Activated gamma-delta T cell treated with anti-CD3 and anti-CD28 coated beads, Interleukin-2, amount 50 U/mL, for 16 hours (primary cell): ENCODE measurements at places on chromosomes 4 and X.
A peak's percentile ranks its signal among the peaks of the same experiment; 100 is the strongest.

DNA sequence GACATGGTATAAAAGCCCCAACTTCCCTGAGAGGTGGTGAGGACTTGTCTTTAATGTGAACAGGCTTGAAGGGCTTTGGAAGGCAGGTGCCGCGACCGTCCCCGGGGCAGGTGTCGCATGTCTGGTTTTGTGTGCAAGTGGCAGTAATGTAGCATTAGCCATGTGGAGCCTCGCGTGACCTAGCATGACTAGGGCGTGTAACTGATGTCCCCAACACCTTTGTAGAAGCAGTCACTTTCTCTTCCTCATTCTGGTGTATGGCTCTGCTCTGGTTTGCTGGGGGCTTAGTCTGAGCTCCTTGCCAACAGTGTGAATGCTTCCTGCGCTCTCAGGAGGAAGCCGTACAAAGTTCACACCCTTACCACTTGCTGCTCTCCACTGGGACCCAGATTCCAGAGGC is 145.7 kb downstream of the AMMECR1 start:
- DNase-seq, result no peak

- DNase-seq, result no peak
Measured at GRCh38 chr4:26574563-26574962, 9.3 kb upstream of the TBC1D19 start.

GRCh38 chrX:10617186-10617998 is 3.0 kb downstream of the MID1 start:
- no peak for DNase-seq

GRCh38 chr4:134747108-134747805 is 545.7 kb upstream of the PABPC4L start:
- no peak for DNase-seq

GRCh38 chr4:1544861-1545281 is 138.6 kb upstream of the NKX1-1 start:
- no peak for DNase-seq

DNA sequence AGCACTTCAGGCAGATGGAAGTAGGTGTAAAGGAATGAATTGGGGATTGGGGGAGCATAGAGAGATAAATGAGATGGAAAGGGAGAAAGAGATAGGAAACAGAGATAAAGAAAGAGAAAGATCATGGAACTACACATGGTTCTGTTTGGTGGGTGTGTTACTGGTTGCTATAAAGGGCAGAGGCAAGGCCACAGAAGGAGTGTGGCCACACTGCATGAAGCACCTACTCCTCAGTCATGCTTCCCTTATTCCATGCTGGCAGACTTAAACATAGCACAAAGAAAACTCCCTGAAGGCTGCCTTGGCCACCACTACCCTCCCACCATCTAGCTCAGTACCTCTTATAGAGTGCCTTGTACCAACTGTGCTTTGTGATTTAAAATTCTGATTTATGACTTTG is 56.9 kb downstream of the OPHN1 start:
- no peak for DNase-seq

DNA sequence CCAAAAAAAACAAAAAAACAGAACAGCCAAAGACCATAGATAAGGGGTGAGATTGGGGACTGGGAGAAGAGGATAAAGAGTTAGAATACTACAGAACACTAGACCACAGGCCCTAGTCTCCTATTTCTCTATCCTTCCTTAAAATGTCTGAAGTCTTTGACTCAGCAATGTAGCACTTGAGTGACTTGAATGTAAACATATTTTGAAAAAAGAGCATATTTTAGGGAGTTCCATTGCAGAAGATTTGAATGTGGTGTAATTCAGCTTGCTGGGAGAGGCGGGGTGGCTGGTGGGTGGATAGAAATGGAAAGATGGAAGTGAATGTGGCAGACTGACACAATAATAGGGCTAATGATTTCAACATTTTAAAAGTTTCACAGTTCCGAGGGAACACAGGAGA is 144.9 kb downstream of the CHIC2 start:
- no peak for DNase-seq

- DNase-seq, result no peak
Measured at GRCh38 chrX:43380704-43381103, 275.4 kb upstream of the MAOA start.

- no peak for DNase-seq
Measured at GRCh38 chr4:83234902-83235644, 49.5 kb downstream of the COQ2 start.

DNA sequence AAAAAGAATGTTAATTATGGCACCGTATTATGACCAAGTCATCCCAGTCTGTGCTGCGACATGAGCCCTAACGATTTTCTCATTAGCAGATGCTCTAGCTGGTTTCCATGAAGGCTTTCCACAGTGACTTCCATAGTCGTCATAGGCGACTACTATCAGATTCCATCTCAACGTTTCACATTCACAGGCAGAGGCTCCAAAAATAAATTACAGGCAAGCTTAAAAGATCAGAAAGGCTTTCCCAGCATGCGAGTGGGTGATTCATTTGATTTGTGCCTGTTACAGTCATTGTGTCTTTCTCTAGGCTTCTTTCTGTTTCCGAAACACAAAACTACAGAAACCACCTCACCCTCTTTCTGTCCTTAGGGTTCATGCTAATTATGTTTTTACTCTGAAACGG is 43.2 kb downstream of the PALLD start:
- no peak for DNase-seq

GRCh38 chr4:163544407-163545038 is 50.0 kb downstream of the TMA16 start:
- peak; percentile 42 for DNase-seq

DNA sequence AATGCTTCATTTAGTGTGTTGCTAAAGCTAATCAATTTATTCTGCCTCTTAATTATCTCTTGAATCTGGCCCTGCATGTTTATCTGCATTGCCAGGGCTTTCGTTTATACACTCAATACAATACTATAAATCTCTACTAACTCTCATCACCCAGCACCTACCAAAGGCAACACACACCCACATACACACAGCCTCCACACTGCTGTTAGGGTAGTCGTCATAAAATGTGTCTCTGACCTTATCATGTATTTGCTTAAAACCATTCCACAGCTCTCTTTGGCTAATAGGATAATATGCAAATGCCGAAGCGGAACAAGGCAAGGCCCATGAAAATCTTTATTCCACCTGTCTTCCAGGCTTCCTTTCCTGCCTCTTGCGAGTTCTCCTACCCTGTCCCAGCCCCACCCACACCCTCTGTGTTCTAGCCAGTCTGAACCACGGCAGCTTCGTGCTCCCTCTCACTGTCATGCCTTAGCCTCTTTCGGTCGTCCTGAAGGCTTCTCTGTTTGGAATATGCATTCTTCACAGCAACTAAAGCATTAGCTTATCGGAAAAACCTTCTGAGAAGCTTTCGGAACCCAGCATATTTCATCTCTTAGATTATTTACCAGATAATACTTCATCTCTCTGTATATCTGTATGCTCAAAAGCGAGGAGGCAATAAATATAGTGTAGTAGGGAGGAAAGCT is 333.5 kb downstream of the TENM3 start:
- no peak for DNase-seq

DNA sequence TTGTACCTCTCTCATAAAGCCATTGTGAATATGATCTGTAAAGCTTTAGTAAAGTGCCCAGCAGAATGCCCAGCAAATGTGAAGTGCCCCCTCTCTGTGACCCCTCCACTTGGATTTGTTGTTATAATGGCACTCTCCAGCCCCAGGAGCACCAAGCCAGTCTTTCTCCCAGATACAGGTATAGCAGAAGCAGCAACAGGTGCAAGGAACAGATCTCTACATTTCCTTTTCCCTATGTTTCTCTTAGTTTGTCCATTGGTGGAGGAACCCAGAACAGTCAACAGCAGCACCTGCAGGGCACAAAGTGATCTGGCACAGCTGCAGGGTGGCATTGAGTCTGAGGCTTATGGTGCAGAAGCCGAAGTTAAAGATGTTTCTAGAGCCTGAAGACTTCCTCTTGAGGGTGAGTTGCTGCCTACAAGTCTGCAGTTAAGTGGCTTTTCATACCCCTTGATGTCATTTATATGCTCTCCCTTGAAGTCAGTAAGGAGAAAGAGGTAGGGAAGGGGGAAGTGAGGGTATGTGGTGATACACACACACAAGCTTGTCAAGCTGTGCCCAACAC is 16.1 kb upstream of the CXCL3 start:
- DNase-seq, result no peak

DNA sequence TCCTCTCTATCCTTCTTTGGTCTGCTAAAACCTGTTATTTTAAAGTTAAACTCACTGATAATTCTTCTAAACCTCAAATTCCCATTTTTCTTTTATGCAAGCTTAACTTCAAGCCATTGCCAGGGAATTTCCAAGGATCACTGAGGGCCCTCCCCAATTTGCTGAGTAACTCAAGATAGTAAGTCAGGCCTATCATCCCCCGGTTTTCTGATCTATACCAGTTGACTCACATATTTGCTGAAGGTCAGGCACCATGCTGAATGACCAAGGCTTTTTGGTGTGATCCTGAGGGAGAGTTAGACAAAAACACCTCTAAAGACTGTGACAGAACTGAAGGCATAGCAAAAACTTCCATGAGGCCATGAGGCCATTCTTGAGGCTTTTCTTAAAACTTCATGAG is 1301.9 kb downstream of the PCDH7 start:
- DNase-seq, result no peak

DNA sequence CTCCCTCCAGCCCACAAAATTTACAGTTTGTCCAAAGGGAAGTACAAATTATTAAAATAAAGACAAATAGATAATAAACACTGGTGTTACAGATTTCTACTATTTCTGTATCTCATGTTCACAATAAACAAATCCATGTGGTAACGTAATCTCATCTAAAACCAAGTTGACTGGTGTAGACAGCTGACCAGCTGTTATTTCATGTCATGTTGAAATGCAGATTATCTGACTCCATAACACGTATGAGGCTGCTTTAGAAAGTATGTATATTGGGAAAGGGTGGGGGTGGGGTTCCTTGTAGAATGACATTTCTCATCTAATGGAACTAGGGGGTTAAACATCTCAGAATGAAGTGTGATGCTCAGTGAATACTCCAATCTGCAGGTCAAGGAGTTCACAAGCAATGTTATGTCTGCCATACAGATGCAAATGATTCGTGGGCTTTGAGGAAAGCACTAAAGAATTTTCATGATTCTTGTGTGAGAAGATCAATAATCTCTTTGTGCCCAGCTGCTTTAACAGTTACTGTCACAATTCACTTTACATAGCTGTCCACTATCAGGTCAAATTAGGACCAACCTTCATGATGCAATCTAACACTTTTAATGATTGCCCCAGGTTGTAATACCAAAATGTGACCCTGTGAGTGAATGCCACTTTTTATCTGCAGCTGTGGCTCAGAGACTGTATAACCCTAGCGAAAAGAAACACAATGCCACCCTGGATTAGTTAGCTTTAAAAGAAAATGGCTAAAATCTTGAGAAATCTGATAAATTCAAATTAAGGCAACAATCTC is 114.0 kb downstream of the ENOX2 start:
- no peak for DNase-seq

GRCh38 chr4:8157944-8158709 is 486 bp downstream of the ABLIM2 start:
- no peak for DNase-seq

- no peak for DNase-seq
Measured at GRCh38 chrX:114532111-114532805, 51.6 kb upstream of the HTR2C start.

DNA sequence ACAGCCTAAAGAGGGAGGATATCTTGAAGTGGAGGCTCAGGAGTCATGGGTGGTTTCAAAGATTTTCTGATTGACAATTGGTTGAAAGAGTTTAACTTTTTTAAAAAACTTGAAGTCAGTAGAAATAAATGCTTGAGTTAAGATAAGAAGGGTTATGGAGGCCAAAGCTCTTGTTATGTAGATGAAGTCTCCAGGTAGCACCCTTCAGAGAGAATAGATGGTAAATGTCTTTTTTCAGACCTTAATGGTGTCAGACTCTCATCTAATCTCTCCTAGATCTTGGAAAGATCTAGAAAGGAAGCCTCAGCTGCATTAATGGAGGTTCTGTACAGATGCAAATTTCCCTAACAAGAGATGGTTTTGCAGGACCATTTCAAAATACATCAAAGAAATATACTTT is 6.8 kb upstream of the CHIC1 start:
- no peak for DNase-seq

DNA sequence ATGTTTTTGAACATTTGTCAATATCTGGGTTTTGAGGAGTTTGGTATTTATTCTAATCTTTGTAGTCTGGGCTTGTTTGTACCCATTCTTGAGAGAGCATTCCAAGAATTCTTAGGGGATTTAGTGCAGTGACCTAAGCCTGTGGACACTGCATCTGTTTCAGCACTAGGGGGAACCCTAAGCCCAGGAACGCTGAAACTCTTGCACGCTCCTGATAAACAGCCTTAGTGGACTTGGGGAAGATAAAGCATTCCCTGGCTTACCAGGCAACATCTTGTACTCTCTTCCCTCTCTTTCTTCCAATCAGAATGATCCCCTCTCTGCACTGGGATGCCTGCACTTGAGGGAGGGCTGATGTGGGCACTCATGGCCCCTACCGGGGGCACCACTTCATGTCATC is 654.9 kb upstream of the HTR2C start:
- DNase-seq, result no peak

GRCh38 chr4:113273721-113274220 is 224.3 kb downstream of the ANK2 start:
- DNase-seq, result no peak

GRCh38 chrX:48613502-48614160 is 16.3 kb downstream of the WDR13 start:
- DNase-seq, result no peak

DNA sequence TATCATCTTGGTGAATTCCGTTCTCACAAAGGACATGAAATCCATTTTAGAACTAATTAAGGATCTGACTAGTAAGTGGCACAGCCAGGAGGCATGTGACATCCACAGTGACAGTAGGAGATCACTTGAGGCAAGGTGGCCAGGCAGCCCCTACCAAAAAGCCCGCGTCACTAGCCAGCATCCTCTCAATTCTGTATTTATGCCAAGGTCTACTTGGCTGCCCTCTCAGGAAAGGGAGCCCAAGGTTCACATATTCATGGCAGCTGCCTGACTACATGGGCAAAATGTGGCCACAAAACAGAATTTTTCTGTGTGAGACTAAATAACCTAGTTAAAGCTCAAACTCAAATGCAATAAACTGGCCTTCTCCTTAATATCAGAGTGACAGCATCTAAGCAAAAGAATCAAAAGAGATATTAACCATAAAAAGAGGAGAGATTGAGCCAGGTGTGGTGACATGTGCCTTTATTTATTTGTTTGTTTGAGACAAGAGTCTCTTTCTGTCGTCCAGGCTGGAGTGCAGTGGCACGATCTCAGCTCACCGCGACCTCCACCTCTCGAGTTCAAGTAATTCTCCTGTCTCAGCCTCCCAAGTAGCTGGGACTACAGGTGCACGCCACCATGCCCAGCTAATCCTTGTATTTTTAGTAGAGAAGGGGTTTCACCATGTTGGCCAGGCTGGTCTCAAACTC is 51.5 kb downstream of the SLC9A7 start:
- DNase-seq, result no peak

GRCh38 chr4:77636902-77637301 is 31.3 kb downstream of the CXCL13 start:
- no peak for DNase-seq
